ENCODE measurements at places on chromosomes 3 and 15.

GRCh38 chr3:108940166-108940565 is 13.5 kb downstream of the GUCA1C start:
- DNase-seq, result no peak

- no peak for DNase-seq
Measured at GRCh38 chr15:44620081-44620480, 43.4 kb downstream of the SPG11 start.

GRCh38 chr3:37970802-37971201 is 19.8 kb upstream of the VILL start:
- no peak for DNase-seq

DNA sequence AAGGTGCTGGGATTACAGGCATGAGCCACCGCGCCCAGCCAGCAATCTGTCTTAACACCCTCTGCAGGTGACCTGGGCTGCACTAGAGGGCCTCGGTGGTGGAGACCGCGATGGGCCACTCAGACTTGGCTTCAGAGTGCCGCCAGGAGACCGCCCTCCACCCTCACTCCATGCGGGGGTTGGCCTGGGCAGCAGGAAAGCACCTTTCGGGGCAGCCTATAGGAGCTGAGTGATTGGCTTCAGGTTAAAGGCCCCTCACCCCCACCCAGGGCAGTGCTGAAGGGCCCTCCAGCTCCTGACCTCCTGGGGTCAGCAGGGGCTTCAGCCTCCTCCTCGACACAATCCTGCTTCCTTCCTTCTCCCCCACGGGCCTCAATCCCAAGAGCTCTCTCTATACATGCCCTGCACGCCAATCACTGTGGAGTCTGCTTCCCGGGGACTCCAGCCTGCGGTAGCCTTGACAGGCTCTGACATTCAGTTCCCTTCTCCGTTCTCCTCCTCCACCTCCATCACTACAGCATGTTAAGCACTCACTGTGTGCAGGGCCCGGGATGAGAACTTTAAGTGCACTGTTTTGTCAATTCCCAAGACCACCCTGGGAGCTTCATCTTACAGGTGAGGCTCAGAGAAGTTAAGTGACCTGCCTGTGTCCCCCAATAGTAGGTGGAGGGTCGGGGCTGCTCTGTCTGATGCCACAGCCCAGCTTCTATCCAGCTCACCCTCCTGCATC is 225.3 kb downstream of the XXYLT1 start:
- DNase-seq, result no peak

DNA sequence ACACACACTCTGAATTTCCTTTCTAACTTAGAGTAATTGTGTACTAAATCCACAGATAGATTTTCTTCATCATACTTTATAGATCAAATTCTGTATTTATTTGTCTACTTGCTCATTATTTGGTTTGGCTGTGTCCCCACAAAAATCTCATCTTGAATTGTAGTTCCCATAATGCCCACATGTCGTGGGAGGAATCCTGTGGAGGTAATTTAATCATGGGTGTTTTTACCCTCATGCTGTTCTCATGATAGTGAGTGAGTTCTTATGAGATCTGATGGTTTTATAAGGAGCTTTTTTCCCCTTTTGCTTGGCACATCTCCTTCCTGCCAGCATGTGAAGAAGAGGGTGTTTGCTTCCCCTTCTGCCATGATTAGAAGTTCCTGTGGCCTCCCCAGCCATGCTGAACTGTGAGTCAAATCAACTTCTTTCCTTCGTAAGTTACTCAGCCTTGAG is 198.3 kb upstream of the TGFBR2 start:
- no peak for DNase-seq

DNA sequence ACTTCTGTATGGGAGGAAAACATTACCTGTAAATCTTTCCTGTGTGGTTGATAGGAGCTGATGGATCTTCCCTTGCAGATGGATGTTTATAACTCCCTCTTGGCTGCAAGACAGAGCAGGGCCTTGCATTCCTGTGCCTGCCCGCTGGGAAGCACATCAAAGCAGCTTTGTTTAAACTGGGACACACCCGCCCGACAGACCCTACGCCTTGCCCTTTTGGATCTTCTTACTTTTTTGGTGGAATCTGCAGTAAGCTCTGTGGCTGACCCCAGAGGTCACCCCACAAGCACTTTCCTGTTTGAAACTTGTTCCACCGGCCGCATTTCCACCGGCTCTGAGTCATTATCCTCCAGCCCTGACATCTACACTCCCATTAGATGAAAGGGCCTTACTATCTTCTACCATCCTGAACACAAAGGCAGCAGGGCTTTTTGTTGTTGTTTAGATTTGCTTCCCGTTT is 244.1 kb upstream of the STT3B start:
- DNase-seq, result no peak

GRCh38 chr3:130811557-130811956 is 64.9 kb upstream of the PIK3R4 start:
- DNase-seq, result no peak

DNA sequence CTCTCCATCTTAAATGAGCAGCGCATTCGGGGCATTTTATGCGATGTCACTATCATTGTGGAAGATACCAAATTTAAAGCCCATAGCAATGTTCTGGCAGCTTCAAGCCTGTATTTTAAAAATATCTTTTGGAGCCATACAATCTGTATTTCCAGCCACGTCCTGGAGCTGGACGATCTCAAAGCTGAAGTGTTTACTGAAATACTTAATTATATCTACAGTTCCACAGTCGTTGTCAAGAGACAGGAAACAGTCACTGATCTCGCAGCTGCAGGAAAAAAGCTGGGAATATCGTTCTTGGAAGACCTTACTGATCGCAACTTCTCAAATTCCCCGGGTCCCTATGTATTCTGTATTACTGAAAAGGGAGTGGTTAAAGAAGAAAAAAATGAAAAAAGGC is 44.4 kb upstream of the RASA2 start:
- no peak for DNase-seq

DNA sequence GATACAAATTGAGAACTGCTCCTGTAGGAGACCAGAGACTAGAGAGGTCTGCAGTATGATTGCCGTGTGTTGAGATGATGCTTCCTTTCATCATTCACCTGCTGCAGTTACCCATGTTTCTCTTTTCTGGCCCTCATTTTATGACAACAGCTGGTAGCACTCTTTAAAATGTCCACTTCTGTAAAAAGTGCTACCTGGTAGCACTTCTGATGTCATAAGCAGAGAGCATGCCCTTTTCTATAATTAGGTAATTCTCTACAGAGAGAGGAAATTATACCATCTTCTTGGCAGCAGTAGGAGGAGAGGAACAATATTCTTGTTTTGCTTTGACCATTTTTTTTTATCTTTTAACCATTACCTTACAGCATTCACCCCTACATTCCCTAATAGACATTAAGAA is 123.8 kb downstream of the PPM1L start:
- no peak for DNase-seq

GRCh38 chr15:94792196-94792595 is 560.8 kb downstream of the MCTP2 start:
- no peak for DNase-seq

- no peak for DNase-seq
Measured at GRCh38 chr15:48145923-48146322, 25.1 kb downstream of the SLC24A5 start.

- DNase-seq, result no peak
Measured at GRCh38 chr15:59794229-59794886, 105.2 kb upstream of the BNIP2 start.

DNA sequence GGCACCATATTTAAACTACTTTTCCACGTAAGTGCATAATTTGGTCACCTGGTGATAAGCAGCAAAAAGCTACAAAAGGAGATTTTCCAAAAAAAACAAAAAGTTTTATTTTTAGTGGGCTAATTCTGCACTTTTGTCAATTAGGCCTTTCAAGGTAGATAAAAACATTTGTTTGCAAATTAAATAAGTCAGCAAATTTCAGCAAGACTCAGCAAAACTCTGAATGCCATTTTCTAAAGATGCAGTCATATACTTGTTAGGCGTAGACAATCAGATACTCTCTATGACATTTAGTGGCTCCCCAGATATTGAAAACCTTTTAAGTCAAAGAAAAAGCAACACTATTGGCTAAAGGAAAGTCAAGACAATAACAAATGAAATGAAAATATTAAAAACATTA is 400.2 kb upstream of the GOLIM4 start:
- no peak for DNase-seq

GRCh38 chr3:112308151-112308911 is 14.3 kb upstream of the SLC9C1 start:
- DNase-seq, result no peak

- no peak for DNase-seq
Measured at GRCh38 chr3:125229707-125230106, 17.2 kb upstream of the SLC12A8 start.

- no peak for DNase-seq
Measured at GRCh38 chr15:91926908-91927270, 73.4 kb downstream of the SLCO3A1 start.

GRCh38 chr3:33637482-33637881 is 80.6 kb downstream of the CLASP2 start:
- DNase-seq, result no peak

DNA sequence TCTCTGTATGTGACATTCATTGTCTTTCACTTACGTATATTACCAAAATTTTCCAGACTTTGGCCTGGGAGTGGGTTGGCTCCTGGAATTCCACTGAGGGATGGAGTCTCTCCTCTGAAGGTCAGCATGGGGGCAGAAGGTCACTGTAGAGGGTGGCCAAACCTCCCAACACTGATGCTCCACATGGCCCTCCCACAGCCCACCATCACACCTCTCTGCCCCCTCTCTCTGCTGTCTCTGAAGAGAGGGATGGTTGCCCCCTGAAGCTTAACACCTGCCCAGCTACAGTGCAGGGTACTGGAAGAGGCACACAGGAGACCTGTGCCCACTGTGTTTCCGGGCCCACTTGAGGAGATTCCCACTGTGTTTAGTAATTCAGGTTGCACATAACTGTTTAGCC is 52.2 kb downstream of the CMTM6 start:
- DNase-seq, result no peak

DNA sequence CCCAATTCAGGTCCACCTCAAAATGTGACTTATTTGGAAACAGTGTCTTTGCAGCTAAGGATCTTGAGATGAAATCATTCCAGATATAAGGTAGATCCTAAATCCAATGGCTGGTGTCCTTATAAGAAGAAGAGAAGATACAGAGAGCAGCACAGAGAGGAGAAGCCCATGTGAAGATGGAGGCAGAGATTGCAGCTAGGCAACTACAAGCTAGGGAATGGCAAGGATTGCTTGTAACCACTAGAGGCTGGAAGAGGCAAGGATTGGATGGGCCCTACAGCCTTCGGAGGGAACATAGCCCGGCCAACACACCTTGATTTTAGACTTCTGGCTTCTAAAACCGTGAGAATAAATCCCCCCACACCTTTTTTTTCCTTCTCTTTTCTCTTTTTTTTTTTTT is 38.5 kb downstream of the SYN2 start:
- no peak for DNase-seq

DNA sequence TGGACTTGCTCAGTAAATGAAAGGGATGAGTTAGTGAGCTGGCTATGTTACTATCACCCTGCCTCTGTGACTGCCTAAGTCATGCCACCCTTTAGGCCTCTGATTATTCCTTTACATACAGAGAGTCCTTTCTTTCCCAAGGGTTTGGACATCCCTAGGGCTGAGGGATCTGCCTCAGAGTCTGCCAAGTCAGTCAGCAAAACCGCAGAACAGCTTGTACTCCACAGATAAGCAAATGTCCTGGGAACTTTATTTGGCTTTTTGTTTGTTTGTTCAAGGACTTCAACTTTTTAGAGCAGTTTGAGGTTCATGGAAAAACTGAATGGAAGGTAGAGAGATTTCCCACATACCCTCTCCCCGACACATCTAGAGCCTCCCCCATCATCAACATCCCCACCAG is 82.6 kb upstream of the TRIM42 start:
- no peak for DNase-seq

GRCh38 chr3:129379582-129380358 is 48.7 kb downstream of the EFCAB12 start:
- DNase-seq, result no peak

GRCh38 chr15:91307601-91308000 is 207.5 kb downstream of the SV2B start:
- DNase-seq, result no peak

DNA sequence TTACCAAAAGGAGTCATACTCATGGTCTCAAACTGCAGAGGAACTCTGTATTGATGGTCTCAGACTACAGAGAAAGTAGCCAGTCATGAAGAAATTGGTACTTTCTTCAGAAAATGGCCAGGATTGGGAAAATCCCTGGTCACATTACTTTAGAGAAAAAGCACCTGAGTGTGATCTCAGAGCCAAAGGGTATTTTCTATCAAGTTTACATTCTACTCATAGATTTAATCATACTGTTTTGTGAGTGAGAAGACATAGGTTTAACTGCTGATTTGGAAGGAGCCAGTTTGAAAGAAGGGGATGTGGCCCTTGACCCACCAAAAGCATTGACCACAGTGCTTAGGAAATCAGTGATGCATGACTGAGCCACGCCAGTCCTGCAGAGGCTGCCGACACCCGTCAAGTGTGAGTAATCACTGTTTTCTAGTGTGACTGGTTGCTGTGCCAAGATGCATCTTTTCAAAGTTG is 203.6 kb downstream of the AKAP13 start:
- DNase-seq, result no peak

- DNase-seq, result no peak
Measured at GRCh38 chr15:88802991-88803240, 320 bp upstream of the ACAN start.

GRCh38 chr3:172185907-172186306 is 146.5 kb downstream of the FNDC3B start:
- no peak for DNase-seq

GRCh38 chr3:173737167-173737808 is 339.7 kb downstream of the NLGN1 start:
- DNase-seq, result no peak

- no peak for DNase-seq
Measured at GRCh38 chr15:51121631-51122225, 27.0 kb upstream of the TNFAIP8L3 start.

DNA sequence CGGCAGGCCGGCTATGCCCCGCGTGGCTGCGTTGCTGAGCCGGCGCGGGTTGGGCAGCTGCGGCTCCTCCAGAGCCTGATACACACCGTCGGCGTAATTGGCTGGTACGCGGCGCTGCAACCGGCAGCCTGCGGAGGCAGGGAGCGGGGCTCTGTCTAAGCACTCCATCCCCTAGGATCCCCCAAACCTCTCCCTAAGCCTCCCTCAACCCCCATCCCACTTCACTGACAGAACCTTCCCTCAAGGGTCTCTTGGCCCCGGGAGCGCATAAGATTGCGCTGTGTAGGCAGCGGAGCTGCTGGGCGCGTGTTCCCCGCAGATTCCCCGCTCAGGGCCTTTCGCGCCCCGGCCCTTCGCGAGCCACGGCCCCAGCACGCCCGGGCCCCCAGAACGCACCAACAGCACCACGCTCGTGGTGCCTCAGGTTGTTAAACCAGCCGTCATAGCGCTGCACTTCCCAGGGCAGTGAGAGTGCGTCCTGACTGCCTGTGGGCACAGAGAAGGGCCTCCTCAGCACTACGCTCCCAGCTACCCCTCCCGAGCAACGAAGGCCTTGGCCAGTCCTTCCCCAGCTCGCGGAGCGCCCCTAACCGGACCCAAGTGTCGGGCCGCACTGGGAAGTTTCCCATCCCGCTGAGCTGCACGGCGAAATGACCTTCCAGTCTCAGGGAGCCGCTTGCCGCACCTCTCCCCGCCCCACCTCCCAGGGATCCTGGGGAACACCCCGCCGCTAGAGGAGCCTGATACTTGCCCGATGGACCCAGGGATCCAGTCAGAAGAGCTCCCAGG is 1.2 kb downstream of the DUOX2 start:
- no peak for DNase-seq
